ENCODE measurements at places on chromosomes 12 and 14.

DNA sequence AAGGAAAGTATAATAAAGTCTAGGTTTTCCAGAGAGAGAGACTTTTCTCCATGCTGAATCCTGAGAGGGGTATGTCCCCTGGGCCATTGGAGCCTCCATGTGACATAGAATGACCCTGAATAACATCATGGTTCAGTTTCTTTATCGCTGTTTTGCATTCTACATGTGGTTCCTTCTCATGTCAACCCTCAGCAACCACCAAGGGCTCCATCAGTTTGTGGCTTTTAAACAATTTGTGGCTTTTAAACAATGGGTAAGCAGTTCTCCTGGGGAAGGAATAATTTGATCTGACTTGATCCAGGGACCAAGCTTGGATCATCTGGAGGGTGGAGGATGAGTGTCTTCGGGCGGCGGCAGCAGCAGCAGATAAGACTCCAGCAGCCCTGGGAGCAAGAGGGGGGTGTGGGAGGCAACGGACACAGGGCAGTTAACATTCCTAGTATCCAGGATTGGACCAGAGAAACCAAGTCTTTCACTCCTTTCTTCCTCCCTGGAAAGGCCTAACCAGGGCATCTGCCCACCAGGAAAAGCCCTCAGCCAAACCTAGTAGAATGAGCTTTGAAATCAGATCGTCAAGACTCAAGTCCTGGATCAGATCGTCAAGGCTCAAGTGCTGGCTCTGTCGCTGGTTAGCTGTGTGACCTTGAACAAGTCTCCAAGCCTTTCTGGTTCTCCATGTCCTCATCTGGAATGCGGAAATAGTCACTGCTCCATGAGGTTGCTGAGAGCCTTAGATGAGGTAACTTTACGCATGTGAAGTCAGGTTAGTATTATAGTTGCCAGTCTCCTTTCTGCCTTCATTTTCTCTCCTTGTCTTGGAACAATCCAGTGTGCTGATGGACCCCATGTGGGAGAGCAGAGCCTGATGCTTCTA is 27.8 kb upstream of the FAM222A start:
- no peak for DNase-seq

- no peak for DNase-seq
Measured at GRCh38 chr12:8644345-8645248, 18.0 kb downstream of the MFAP5 start.

GRCh38 chr12:44465139-44465538 is 411.0 kb downstream of the NELL2 start:
- no peak for DNase-seq

- no peak for DNase-seq
Measured at GRCh38 chr14:92160619-92161018, 38.9 kb downstream of the CPSF2 start.

GRCh38 chr14:69532561-69533340 is 41.9 kb downstream of the CCDC177 start:
- DNase-seq, result no peak

DNA sequence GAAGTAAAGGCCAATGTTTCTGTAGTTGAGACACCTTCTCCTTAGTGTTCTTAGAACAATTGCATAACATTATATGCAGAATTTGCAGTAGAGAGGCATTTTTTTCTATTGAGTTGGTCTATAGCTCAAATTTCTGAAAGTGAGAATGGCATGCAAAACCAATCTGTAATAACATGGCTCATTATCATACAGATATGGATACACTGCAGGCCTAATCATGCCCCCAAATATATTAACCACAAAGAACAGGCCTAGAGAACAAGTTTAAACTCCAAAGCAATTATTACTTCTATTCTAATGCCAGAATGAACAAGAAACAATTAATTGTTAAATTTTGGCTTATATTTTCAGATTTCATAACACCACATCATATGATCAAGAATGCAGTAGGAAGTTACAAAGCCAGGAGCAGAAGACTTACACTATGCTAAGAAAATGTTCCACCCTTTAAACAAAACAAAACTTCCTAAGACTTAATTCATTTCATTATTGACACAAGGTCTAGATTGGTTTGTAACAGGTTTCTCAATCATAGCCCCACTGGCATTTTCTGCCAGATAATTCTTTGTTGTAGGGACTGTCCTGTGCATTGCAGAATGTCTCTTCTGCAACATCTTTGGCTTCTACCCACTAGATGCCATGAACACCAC is 26.9 kb downstream of the TMTC1 start:
- no peak for DNase-seq

DNA sequence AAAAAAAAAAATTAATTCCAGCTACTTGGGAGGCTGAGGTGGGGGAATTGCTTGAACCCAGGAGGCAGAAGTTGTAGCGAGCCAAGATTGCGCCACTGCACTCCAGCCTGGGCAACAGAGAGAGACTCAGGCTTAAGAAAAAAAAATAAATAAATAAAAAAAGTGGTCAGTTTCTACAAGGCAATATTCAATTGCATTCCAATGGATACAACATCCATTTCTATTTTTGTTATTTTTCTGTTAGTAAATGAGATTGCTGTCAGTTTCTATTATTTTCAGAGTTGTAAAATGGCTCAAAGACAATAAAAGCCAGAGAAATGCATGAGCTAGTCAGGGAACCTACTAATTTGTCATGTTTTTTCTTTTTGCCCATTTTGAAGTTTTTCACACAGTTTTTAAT is 119.2 kb downstream of the PDE3A start:
- DNase-seq, result no peak

GRCh38 chr14:65159281-65160062 is 57.2 kb upstream of the MAX start:
- DNase-seq, result no peak

DNA sequence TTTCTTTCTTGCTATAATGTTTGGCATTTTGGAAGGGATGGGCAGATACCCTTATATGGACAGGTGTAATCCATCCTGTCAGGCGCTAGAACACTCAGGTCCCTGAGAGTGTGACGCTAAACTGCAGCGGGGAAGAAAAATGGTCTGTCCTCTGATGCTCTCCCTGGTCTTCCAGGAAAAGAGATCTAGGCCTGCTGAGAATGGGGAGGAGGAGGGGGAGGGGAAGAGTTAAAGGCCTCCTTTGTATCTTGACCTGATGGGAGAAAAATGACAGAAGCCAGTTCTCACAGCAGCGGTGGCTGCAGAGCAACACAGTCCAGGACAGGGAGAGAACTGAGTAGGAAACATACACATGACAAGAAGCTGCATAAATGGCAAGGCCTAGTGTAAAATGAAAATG is 61.1 kb downstream of the RPS6KA5 start:
- no peak for DNase-seq

GRCh38 chr12:130573766-130574165 is 142.3 kb downstream of the RIMBP2 start:
- no peak for DNase-seq

DNA sequence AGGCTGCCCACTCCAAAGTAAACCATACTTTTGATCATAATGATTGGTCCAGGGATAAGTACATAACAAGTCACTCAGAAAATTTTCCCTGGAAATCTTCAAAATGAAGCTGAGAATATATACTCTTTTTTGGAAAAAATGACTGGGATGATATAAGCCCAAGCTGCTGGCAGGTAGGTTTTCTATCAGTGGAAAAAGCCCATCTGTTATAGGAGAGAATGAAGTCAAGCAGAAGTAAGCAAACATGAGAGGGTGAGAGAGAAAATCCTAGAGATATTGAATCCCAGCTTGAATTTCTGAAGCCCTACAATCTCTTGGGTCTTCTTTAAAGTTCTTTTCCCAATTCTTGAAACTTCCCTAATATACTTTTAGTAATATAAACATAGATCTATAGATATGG is 37.3 kb upstream of the ZDHHC17 start:
- DNase-seq, result no peak

DNA sequence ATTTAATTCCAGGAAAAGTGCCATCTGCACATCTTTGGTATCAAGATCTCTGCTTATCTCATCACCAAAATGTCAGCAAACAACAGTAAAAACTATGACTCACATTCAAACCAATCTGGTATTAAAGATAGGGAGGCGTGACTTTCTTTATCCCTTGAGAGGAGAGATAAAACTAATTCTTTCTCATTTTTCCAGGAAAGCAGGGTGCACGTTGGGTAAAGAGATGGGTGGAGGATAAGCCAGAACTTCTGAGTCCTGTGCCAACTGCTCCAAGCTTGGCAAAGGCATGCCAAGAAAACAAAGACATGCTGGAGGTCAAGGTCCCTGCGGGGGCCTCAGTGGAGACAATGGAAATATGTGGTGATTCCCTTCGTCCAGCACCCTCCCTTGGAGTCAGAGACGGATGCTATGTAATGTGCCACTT is 225.8 kb upstream of the PLXNC1 start:
- no peak for DNase-seq

Data from BE2C (cell line).